ENCODE measurements at places on chromosomes 16 and 17.

DNA sequence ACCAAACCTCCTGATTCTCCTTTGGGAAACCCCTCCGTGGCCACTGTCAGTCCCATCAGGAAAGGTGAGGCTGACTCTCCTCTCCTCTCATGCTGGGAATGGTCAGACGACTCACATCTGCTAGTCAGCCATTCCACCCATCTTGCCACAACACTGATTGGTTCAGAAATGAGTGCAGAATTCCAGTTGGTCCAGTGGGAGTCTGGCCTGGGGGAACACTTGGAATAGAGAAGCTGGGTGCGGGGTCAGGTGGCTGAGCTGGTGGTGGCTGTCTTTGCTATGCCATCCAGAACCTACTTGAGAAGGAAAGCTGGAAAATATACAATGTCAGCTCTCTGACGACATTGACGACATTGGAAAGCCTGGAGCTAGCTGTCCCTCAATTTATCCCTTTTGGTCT, 23.6 kb upstream of the PLLP start:
- no peak for DNase-seq

DNA sequence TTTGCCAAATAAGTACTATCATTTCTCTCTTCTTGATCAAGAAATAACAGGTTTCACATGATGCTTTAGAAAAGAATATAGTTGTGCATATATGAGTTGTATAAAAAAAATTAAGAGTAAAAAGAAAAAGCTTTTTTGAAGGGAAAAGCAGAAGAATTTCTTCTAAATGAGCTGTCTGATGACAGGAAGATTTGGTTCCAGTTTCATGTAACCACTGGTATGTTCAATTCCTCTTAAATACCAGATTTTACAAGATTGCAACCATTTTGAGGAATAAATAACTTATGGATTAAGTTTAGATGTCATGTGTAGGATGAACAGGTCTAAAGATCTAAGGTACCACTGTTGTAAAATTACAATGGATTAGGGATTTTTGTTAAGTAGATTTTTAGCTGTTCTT, 45.0 kb downstream of the VMP1 start:
- no peak for DNase-seq

DNA sequence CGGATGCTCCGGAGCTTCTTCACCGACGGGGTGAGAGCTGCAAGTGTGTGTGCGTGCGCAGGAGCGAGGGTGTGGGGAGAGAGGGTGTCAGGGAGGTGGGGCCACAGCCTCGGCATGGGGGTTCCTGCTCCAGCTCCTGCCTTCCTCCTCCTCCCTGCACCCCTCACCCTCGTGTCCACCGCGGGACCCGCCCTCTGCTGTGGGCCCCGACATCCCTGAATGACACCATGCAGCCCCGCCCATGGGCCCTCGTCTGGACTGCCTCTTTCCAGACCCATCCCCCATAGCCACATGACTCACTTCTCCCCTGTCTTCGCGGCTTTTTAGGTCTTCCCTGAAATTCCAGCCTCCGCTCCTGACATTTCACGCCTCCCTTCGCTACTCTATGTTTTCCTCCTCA, 41.6 kb downstream of the ARHGAP23 start:
- DNase-seq, result no peak

DNA sequence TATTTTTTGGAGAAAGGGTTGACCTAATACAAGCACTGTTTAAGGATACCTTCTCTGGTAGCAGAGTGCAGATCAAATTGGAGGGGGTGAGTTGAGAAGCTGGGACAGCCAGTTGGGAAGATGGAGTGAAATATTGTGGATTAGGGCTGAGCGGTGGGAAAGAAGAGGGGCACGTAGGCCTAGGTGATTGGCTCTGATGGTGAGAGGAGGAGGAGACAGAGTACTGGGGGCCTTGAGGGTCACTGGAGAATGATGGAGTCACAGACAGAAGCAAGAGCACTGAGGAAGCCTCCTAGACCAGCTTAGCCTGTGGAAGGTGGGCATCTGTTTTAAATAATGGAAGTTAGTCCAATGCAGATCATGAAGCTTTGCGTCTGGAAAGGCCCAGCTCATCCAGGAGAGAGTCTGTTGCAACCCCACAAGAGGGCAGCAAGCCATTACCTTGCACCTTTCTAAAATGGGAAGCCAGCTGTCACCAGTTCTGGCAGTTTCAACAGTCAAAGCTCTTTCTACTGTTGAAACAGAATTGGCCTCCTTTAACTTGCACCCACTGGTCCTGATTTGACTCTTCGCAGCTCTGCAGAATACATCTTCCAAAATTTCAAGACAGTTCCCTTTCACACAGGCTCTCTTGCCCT, 11.8 kb downstream of the SLC9A5 start:
- peak; percentile 19 for DNase-seq

DNA sequence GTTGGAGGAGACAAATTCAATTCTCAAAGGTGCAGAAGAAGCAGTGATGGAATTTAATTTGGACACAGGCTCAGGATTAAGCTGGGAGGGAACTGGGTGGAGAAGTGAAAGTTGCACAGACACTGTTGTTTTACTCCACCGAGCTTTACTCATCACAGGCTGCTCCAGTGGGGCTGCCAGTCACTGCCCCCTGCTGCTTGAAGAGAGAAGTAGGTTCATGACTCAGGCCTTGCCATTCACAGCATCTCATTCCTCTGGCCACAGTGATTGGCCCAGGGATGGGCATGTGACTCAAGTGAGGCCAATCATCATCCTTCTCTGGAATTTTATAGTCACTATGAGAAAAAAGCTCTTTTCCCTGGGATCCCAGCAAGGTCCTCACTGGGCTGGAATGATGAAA, 11.8 kb downstream of the GNAO1 start:
- no peak for DNase-seq

DNA sequence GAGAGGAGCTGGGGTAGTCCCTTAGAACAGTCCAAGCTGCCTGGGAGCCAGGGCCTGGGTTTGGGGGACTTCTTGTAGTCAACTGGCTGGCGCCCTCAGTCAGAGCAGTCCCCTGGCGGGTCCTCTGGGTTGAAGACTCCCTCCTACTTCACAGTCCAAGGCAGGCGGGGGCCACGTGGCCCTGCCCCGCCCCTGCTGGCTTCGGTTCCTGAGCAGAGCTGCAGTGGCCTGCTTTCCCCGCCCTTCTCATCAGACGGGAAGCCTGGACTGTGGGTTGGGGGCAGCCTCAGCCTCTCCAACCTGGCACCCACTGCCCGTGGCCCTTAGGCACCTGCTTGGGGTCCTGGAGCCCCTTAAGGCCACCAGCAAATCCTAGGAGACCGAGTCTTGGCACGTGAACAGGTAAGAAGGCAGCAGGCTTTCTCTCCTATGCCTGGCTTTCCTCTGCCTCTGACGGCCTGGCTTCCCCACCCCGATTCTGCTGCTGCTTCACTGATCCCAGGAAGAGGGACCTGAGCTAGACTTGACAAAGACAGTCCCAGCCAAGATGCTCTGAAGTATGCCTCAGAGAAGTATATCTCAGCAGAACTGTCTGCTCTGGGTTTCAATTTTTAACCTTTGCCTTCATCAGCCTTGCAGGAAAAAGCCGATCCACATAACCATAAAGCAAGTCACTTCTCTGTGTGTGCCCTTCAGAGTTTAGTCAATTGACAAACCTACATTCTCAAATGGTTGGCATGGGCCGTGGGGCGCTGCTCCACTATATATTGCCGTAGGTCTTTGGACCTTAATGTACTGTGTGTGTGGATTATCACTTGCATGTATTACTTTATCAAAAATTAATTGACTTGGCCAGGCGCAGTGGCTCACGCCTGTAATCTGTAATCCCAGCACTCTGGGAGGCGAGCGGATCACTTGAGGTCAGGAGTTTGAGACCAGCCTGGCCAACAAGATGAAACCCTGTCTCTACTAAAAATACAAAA, 56.3 kb downstream of the SF3B3 start:
- DNase-seq, result no peak

- no peak for DNase-seq
Observed at GRCh38 chr17:17698869-17699351, 17.7 kb downstream of the RAI1 start.

- DNase-seq, result no peak
Observed at GRCh38 chr17:57412520-57413096, 156.3 kb downstream of the MSI2 start.

GRCh38 chr17:66287911-66288310, 14.5 kb upstream of the PRKCA start:
- DNase-seq, result no peak

GRCh38 chr17:80095038-80095843, 6.1 kb upstream of the GAA start:
- no peak for DNase-seq

DNA sequence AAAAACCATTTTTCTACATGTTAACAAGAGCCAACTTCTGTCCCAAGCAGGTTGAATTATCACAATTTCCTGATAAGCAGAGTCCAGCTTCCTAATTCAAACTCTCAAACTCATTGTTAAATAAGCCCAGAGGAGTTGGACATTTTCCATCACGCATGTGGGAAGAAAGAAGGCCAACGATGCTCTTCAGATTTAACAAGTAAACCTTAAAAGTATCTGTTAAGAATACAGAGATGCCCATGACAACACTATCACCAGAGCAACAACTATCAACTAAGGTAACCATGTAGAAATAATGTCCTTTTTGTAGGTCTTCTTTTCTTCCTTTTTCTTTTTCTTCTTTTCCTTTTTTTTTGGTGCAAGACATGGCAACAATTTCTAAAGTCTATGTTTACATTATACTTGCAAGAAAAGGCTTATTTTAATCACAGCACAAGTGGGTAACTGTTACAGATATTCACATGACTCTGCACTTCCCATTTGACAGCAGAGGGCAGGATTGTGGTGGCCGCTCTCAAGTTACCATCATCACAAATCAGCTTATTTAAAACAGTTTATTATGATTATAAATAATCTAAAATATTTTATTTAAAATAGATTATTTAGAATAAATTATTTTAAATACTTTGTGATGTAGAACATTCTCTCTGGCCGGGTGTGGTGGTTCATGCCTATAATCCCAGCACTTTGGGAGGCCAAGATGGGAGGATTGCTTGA, 35.7 kb upstream of the DHRS7B start:
- DNase-seq, result no peak

- DNase-seq, result peak; percentile 52
Observed at GRCh38 chr17:44503147-44504029, at the start of gene GPATCH8. GPATCH8 (minus strand) TSS chr17:44503406; CDS start chr17:44503370, 36 bp downstream.

- DNase-seq, result no peak
Observed at GRCh38 chr16:60739737-60740683, 1296.2 kb downstream of the CDH8 start.

DNA sequence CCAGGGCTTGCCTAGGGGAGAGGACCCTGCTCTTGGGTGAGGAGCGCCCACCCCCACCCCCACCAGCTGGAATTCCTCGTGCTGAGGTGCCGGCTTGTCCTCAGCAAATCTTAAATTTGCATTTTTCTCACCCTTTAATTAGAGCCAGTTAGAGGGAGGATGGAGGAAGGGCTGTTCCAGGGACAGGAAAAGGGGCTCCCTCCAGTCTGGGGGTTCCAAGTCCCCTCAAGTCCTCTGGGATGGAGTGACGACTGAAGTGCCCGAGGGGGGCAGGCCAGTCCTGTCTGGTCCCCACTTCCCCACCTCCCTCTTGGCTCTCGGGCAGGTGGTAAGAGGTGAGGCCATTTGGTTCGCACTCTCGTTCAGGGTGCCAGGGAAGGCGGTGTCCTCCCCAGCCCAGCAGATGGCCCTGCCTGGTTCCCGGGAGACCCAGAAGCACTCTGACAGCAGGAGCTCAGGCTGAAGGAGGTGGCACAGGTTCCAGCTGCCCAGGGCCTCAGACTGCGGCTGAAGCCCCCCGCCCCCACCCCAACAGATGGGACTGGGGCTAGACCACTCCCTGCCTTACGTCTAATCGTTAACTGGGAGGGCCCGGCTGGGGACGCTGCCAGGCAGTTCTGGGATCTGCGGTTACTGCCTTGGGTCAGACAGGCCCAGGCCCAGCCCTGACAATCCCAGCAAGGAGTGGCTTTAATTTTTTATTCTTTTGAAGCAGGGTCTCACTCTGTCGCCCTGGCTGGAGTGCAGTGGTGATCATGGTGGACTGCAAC, 2.2 kb downstream of the RAB26 start:
- DNase-seq, result no peak

DNA sequence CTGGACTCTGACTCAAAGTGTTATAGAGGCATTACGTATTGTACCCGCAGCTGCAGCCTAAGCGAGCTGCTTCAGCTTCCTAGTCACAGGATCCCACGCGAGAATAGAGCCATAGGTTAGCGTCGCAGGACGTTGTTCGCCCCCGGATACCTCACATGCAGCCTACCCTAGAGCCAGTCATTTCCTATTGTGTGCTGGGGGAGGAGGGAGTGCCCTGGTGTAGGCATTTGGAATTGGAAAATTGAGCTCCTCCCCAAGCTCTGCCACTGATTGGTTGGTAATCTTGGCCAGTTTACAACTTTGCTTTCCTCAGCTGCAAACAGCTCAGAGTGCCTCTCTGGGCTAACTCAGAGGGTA, 530 bp downstream of the NAA60 start:
- peak; percentile 33 for DNase-seq

DNA sequence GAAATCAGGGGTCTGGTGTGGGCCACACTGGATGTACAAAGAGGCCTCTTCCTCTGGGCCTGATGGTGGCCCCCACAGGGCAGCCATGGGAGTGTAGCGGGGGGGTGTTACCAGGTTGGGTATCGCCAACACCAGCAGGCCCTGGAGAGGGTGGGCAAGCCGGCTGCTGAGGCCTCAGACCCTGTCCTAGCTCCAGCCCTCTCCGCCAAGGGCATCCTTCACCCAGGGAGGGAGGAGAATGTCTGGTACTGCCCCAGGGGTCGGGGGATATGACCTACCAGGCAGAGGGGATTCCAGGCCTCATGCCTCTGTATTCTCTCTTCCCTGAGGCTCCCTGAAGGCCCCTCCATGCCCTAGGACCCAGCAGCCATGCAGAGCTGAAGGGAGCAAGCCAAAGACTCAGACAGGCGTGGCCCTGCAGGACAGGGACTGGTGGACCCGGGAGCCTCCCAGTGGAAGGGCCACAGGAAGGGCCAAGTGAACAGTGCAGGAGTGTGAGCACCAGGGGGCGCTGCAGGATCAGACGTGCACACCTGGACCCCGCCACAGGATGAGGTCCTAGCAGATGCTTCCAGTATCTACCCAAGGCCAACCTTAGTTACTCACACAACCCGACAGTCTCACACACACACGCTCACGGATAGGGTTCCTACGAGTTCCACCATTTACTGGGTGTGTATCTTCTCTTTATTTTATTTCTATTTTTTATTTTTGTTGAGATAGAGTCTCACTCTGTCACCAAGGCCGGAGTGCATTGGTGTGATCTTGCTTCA, 10.9 kb upstream of the CES4A start:
- DNase-seq, result no peak

GRCh38 chr17:12839042-12839441, 49.7 kb downstream of the ARHGAP44 start:
- no peak for DNase-seq

DNA sequence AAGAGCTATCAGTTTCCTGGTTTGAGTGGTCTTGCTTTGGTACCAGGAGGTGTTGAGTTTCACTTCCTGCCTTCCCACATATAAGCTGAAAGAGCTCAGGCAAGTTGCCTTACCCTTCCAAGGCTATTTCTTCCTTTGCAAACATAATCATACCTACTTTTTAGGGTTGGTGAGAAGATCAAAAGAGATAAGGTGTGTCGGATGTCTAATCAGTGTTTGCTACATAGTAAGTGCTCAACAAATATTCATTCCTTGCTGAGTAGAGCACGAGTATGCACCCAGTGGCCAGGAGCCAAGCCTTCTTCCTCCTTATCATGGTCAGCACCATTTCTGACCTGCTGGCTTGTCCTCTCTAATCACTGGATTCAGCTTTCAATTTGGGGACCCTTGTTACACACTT, 12.7 kb upstream of the TMEM98 start:
- no peak for DNase-seq

GRCh38 chr16:55569025-55569424, 2.5 kb downstream of the CAPNS2 start:
- no peak for DNase-seq

GRCh38 chr17:64488301-64488700, 8.6 kb downstream of the POLG2 start:
- no peak for DNase-seq

Measured in AG04449 (cell line).